ENCODE measurements at places on chromosomes 4 and X. TPM values are rescaled to one million over a fixed set of nuclear protein-coding genes. Genes with fewer than 3 reads are reported as not detected.

The NPFFR2 gene
- total RNA-seq: not detected

The GRIPAP1 gene
- 17.7 TPM for total RNA-seq

The FAAH2 gene
- total RNA-seq: not detected

The STK32B gene
- total RNA-seq: 1.0 TPM

The YY2 gene
- total RNA-seq: 0.35 TPM

The SPANXA1 gene
- not detected for total RNA-seq

The AR gene
- total RNA-seq: 18.2 TPM

The HTRA3 gene
- total RNA-seq: 123 TPM

The HAND2 gene
- 142 TPM for total RNA-seq

The CENPVL1 gene
- total RNA-seq: not detected

The LRP2BP gene
- total RNA-seq: 2.6 TPM

The TNMD gene
- 0.16 TPM for total RNA-seq

The PRPS2 gene
- total RNA-seq: 5.4 TPM

The GLA gene
- total RNA-seq: 9.1 TPM

The TGIF2LX gene
- not detected for total RNA-seq

The NDNF gene
- 8.1 TPM for total RNA-seq

The PAK3 gene
- total RNA-seq: 0.35 TPM

The DNAAF6 gene
- total RNA-seq: not detected

The NXF2 gene
- total RNA-seq: not detected

The NIPAL1 gene
- 0.43 TPM for total RNA-seq

The PPP1R3F gene
- total RNA-seq: 21.9 TPM

The CCNQ gene
- total RNA-seq: 40.7 TPM

The ZNF185 gene
- 1.6 TPM for total RNA-seq

The FGF2 gene
- 4.9 TPM for total RNA-seq

The LEF1 gene
- 0.51 TPM for total RNA-seq

The GJB1 gene
- total RNA-seq: not detected

The IGSF1 gene
- 4.3 TPM for total RNA-seq

The FOXR2 gene
- not detected for total RNA-seq

The NEIL3 gene
- not detected for total RNA-seq

The TMPRSS11F gene
- total RNA-seq: not detected

The MSX1 gene
- 3.9 TPM for total RNA-seq

The SFRP2 gene
- total RNA-seq: not detected

The GRSF1 gene
- 105 TPM for total RNA-seq

The SCD5 gene
- total RNA-seq: 4.9 TPM

The UPF3B gene
- 3.3 TPM for total RNA-seq

The IL21 gene
- not detected for total RNA-seq

The OCRL gene
- total RNA-seq: 9.4 TPM

The TMEM165 gene
- total RNA-seq: 34.3 TPM

The CT83 gene
- not detected for total RNA-seq

The HS3ST1 gene
- total RNA-seq: 1.2 TPM

The RBM47 gene
- total RNA-seq: 2.4 TPM

The SMS gene
- 53.3 TPM for total RNA-seq

The PARM1 gene
- 65.2 TPM for total RNA-seq

The FAM184B gene
- not detected for total RNA-seq

The ADGRG2 gene
- total RNA-seq: 0.78 TPM

The CYTL1 gene
- total RNA-seq: not detected

The RBM3 gene
- 103 TPM for total RNA-seq

The GPRASP3 gene
- 4.8 TPM for total RNA-seq

The MTNR1A gene
- not detected for total RNA-seq

The ESX1 gene
- not detected for total RNA-seq

The CYP4V2 gene
- 25.3 TPM for total RNA-seq

The CNGA1 gene
- total RNA-seq: 0.24 TPM

The SNX12 gene
- total RNA-seq: 45.0 TPM

The IBSP gene
- total RNA-seq: not detected

The NXT2 gene
- 1.5 TPM for total RNA-seq

The VCX2 gene
- not detected for total RNA-seq

The SMR3B gene
- not detected for total RNA-seq

The ARHGEF38 gene
- not detected for total RNA-seq

The EGF gene
- 13.8 TPM for total RNA-seq

All from Right ventricle myocardium superior (tissue), 1 donor.